T follicular helper cell (primary cell): ENCODE measurements at places on chromosomes 12 and 14.

DNA sequence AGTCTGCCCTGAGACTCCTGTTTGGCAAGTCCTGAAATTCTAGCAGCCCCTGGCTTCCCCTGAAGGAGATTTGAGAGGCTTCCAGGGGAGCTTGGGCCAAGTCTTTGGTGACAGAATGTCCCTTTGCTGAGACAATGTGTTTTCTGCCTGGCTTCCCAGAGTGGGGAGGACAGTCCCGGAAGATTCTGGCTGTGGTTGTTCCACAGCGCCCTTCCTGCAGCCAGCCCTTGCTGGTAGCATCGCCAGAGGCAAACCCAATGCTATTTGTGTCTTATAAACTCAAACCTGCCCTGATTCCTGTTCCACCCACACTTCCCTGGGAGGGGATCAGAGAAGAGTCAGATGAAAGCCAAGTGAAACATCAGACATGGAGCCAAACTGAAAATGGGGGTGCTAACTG, 56.4 kb upstream of the OAS1 start:
- no peak for DNase-seq

GRCh38 chr12:124217508-124218242, 77.2 kb upstream of the RFLNA start:
- no peak for DNase-seq

- no peak for DNase-seq
These were observed 4.4 kb upstream of the YY1 start for GRCh38 chr14:100234511-100234910.

DNA sequence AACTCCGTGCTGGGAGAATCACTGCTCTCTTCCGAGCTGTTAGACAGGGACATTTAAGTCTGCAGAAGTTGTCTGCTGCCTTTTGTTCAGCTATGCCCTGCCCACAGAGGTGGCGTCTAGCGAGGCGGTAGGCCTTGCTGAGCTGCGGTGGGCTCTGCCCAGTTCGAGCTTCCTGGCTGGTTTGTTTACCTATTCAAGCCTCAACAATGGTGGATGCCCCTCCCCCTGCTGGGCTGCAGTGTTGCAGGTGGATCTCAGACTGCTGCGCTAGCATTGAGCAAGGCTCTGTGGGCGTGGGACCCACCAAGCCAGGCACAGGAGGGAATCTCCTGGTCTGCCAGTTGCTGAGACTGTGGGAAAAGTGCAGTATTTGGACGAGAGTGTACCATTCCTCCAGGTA, 43.7 kb downstream of the GPR137C start:
- no peak for DNase-seq

GRCh38 chr14:73526036-73526984, 10.6 kb upstream of the ACOT1 start:
- no peak for DNase-seq

DNA sequence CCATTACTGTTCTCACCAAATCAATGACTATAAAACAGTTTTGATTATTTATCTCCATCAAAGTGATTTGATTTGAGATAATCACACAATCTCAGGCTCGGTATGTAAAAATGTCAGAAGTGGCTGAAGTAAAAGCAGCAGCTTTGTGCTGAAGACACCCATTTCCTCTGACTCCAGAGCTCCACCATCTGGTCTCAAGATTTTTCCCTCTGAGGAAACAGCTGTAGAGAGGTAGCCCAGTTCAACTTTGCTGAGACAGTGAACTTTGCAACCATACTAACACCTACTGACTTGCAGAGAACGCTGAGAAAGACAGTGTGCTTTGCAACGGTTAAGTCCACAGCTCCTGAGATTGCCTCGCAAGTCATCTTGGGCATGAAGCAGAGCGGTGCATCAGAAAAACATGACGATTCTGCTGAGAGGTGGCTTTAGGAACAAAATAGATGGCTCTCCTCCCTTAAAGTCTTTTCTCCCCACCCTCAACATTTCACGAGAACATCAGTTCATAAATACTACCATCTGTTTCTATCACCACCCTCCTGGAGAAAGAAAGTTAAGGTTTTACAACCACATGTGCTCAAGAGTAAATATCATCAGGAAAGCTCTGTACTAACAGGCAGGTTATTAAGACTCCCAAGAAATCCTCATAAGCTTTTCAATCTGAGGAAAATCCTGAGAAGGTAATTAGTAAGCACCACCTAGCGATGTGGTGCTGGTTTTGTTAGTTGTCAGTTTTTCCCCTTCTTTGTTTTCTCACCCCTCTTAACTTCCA, 34.8 kb downstream of the HIGD1C start:
- DNase-seq, result no peak

DNA sequence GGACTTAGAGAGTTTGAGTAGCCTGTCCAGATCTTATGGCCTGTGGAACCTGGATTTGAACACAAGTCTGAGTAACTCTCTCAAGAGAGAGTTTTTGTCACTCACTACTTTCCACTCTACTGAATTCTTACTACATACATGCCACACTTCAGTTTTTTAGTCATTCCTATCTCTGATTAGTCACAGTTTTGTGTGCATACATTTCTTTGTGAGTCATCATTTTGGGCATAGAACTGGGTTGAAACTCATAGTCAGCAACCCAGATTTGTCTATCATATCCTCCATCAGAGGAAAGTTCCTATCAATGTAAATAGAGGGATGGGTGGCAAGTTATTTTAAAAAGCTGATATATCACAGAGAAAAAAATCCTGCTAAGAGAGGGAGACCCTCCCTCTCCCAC, 42.9 kb downstream of the FLRT2 start:
- DNase-seq, result no peak

DNA sequence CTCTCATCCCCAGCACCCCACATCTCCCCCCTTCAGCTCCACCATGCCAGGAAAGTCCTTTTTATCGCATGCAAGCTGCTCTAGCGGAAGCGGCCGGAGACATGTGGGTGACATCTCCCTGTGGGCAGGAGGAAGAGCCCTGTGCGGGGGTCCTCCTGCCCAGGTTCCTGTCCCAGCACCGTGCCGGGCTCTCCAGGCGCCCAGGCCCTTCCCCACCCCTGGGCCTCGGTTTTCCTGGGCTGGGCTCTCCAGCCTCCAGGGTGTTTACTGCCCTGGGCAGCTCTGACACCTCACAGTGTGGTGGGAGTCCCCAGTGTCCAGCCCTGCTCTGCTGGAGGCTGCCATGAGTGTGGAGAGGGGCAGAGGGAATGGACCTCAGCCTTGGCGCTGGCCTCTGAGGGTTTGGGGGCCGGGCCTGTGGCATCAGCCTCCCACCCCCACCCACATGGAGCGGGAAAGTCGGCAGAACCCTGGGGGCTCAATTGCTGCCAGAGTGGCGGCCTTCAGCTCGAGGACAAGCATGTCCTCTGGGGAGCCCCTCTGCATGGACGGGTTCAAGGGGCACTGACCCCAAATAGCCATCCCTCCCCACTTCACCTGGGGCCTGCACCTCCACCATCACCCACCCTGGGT, 16.9 kb downstream of the ASPG start:
- DNase-seq, result no peak

DNA sequence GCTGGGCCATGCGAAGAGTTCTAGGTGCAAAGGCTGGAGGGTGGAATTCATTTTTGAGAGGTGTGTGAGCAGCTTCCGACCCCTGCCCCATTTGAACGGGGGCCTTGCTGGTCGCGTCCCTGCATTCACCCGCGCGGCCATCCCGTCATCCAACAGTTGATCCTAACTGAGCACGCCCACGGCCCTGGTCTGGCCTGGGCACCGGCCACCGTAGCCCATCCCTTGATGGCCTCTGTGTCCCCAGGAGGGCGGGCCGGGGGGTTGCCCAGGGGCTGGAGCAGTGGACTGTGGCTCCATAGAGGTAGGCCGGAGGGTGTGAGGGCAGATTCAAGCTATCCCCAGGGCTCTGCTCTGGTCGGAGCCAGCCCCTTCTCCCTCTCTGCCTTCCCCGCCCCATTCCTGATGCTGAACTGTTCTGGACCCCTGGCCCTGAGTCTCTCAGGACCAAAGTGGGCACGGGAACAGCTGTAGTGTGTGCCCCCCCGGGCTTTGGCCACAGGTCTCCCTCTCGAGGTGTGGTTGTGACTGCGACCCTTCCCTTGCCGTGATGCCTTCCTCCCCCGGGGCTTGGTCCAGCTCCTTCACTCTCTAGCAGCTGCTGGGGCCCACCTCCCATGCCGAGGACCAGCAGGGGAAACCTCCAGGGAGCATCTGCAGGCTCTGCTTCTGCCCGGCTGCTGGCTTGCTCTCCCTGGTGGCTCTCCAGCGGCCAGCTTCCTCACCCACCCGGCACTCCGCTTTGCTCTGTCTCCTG, 9.1 kb downstream of the MEG3 start:
- DNase-seq, result no peak

DNA sequence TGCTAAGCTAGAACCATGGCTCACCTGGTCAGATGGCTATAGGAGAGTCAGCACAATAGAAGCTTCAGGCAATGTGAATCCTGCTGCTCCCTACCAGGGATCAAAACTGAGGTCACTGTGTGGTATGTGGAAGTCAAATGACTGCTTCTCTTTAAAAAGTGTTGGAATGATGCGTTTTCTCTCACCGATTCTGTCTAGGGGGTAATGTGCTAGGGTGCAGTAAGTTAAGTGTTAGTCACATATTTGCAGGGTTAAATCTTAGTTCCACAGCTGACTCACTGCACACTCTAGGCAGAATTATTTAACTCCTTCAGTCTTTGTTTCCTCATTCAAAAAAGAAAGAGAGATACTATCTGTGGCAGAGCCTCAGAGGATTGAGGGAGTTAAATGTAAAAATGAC, 696.6 kb downstream of the DIO2 start:
- DNase-seq, result no peak

GRCh38 chr12:5259523-5259922, 172.4 kb upstream of the NTF3 start:
- DNase-seq, result no peak

- DNase-seq, result no peak
These were observed 11.8 kb downstream of the CCDC92 start for GRCh38 chr12:123960856-123961255.

GRCh38 chr12:30816742-30817465, 62.2 kb upstream of the CAPRIN2 start:
- no peak for DNase-seq

DNA sequence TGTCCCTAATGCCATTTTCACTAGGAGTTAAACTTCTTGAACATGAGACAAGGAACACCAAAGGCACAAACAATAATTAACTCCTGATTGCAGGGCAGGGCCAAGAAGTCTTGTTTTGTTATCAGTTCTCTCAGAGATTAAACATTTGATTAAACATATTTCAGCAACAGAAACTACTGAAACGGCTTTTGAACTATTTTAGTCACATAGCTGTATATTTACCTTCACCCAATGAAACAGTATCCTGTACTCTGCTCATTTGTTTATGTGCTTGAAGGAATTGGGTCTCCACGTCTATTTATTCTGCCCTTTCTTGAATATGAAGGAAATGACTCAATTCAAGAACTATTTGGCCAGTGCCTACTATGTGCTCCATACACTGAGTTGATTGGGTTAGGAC, 51.3 kb upstream of the PTCSC3 start:
- DNase-seq, result no peak

GRCh38 chr12:105574056-105574715, 243.7 kb downstream of the C12orf75 start:
- DNase-seq, result no peak

GRCh38 chr12:52007158-52007921, 594 bp downstream of the TAMALIN start:
- DNase-seq, result peak; percentile 41

DNA sequence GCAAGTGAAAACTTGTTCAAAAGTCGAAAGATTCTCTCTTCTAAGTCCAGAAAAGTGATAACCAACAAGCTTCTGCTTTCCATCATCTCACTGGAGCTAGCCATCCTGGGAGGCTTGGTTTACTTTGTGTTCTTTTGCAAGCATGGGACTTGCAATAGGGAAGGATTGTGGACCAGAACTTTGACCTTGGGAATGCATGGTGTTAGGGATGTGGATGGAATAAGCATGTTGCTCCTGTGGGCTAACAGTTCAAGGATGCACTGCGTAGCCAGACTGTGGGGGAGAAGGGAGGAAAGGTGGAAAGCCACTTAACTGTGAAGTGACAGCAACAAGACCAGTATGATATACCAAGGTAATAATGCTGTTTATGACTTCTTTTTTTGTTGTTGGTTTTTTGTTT, 28.6 kb downstream of the SOAT2 start:
- no peak for DNase-seq

- DNase-seq, result no peak
These were observed 48.2 kb upstream of the PNMA1 start for GRCh38 chr14:73762375-73762822.

GRCh38 chr12:64864319-64864718, 39.9 kb downstream of the TBC1D30 start:
- DNase-seq, result no peak

DNA sequence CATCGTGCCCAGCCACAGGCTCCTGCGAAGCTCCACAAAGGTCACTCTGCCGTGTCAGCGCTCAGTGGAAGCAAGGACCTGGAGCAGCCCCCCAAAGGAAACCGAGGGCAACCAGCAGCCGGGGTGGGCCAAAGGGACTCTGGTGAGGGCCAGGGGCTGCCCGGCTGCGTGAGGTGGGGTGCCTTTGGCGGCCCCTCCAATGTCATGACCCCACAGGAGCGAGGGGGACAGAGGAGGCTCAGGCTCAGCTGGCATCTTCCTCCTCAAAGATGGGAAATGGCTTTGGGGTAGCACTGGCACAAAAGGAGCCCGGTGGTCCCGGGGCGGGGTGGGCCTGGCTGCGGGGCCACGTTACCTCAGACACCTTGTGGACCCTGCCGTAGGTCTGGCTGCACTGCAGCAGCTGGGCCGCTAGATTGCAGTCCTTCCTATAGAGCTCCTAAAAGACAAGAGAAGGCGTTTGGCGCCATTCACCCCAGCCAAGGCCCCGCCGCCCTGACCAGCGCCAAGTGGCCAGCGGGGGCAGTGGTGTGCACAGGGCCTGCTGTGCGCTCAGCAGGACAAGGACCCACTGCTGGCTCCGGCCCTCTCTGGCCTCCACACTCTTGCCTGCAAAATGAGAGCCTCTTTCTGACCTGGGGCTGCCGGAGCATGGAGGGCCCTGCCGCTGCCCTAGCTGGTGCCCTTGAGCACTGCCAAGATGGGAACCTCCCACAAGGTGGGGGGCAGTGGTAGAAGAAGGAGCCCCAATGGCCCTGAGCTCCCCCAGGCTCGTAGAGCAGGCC, 46.9 kb downstream of the BEGAIN start:
- DNase-seq, result no peak

DNA sequence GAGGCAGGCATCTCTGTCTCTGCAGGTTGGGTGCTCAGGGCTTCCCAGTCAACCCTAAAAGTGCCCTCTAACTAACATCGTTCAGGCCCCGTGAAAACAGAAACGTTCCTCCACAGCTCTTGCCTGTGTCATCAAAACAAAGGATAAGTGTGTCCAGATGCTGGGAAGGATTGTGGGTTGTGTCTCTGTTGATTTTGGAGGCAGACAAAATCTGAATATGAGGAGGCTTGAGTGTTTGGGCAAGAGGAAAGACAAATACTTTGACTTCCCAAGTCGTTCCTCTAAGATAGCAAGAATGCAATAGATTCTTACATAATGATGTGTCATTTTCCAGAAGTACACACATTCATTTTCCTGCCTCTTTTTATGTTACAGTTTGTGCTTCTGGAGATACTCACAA, 52.9 kb downstream of the SERPINA3 start:
- DNase-seq, result no peak

DNA sequence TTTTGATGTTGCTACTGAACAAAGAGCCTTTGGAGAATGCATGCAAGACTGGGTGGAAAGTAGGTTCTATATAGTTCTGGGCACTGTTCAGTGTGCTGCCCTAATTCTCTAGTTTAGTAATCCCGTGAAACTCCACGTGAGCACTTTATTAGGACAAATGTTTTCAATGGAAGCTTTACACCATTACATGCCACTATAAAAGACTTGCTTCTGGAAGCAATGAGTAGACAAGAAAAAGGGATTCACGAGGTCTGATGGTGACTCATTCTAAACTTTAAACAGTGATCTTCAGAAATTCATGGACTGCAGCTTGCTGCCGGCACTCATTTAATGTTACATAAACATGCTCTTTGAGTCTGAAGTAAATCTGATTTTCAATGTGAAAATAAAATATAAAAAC, 22.3 kb downstream of the ATG14 start:
- DNase-seq, result no peak
